ENCODE measurements at places on chromosomes 6 and 20. TPM values are rescaled to one million over a fixed set of nuclear protein-coding genes. Genes with fewer than 3 reads are reported as not detected.

The CYP24A1 gene
- total RNA-seq = 91.3 TPM

The CLVS2 gene
- 0.17 TPM for total RNA-seq

The IGF2R gene
- total RNA-seq = 27.6 TPM

The TMEM244 gene
- not detected for total RNA-seq

The NOL4L gene
- 9.6 TPM for total RNA-seq

The SLC17A3 gene
- total RNA-seq = 1.1 TPM

The PGC gene
- 0.08 TPM for total RNA-seq

The TMEM170B gene
- 1.1 TPM for total RNA-seq

The RIPK1 gene
- 11.4 TPM for total RNA-seq

The BANF2 gene
- not detected for total RNA-seq

The CST7 gene
- not detected for total RNA-seq

The CAGE1 gene
- total RNA-seq = not detected

The HUS1B gene
- 0.27 TPM for total RNA-seq

The ADTRP gene
- 0.56 TPM for total RNA-seq

The OPRL1 gene
- 1.0 TPM for total RNA-seq

The LY6G5C gene
- 1.3 TPM for total RNA-seq

The TAF8 gene
- 13.1 TPM for total RNA-seq

The CDK19 gene
- 5.3 TPM for total RNA-seq

The PAX1 gene
- total RNA-seq = not detected

The MYB gene
- total RNA-seq = 0.83 TPM

The POM121L2 gene
- total RNA-seq = not detected

The NEURL2 gene
- 1.2 TPM for total RNA-seq

The FOXQ1 gene
- total RNA-seq = 4.8 TPM

The SLC22A2 gene
- total RNA-seq = 0.05 TPM

The SIM1 gene
- total RNA-seq = not detected

The RARS2 gene
- 21.7 TPM for total RNA-seq

The TMEM200A gene
- 0.07 TPM for total RNA-seq

The RPP40 gene
- 23.3 TPM for total RNA-seq

The PNPLA1 gene
- total RNA-seq = not detected

The FOXC1 gene
- 6.8 TPM for total RNA-seq

The PM20D2 gene
- total RNA-seq = 14.9 TPM

The PI16 gene
- not detected for total RNA-seq

The PPP1R3D gene
- total RNA-seq = 1.9 TPM

The SULF2 gene
- total RNA-seq = 21.6 TPM

The HS3ST5 gene
- total RNA-seq = not detected

The FRS3 gene
- total RNA-seq = 2.2 TPM

The IL17A gene
- total RNA-seq = not detected

The LINC00237 gene
- total RNA-seq = not detected

The DLK2 gene
- 8.1 TPM for total RNA-seq

The HEY2 gene
- total RNA-seq = 0.06 TPM

The RNF182 gene
- total RNA-seq = 3.1 TPM

The PLN gene
- not detected for total RNA-seq

The OPN5 gene
- total RNA-seq = not detected

The XKR7 gene
- 0.01 TPM for total RNA-seq

The PTK6 gene
- 3.5 TPM for total RNA-seq

The HLA-DMA gene
- total RNA-seq = 3.3 TPM

The DDX43 gene
- not detected for total RNA-seq

The GZF1 gene
- total RNA-seq = 12.2 TPM

The GNMT gene
- 0.13 TPM for total RNA-seq

The CST3 gene
- total RNA-seq = 402 TPM

The ABCF1 gene
- 49.2 TPM for total RNA-seq

The VGLL2 gene
- total RNA-seq = not detected

The TOX2 gene
- 14.2 TPM for total RNA-seq

The SOBP gene
- total RNA-seq = 0.75 TPM

The GPLD1 gene
- 1.1 TPM for total RNA-seq

The TGM6 gene
- total RNA-seq = not detected

The SLC24A3 gene
- total RNA-seq = not detected

The C6orf163 gene
- total RNA-seq = 0.15 TPM

The VSTM2L gene
- 18.5 TPM for total RNA-seq

The CD83 gene
- total RNA-seq = 2.0 TPM
